ENCODE measurements at places on chromosomes 11 and 22.

- DNase-seq: no peak
Observed at GRCh38 chr11:68657021-68657780, 27.1 kb upstream of the GAL start.

DNA sequence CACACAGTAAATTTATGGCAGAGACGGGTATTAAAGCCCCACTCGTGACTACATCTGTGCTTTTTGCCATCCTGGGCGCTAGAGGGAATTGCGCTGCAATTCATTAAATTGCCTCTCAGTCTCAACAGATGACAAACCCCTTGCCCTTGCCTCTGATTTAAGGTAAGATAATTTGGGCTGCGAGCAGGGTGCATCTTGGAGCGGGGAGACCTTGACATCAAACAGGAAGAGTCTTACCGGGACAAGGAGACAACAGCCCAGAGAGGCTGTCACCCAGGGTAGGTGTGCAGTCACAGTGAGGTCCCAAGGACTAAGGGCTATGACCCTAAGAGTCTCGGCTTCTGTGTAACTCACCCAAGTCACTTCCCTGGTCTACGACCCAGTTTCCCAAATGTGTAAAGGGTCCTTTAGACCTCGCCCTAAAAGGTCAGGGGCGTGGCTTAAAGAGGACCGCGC lies 449 bp upstream of the TOM1 start:
- DNase-seq: no peak

GRCh38 chr11:100719809-100720221 lies 32.7 kb downstream of the ARHGAP42 start:
- DNase-seq: no peak

DNA sequence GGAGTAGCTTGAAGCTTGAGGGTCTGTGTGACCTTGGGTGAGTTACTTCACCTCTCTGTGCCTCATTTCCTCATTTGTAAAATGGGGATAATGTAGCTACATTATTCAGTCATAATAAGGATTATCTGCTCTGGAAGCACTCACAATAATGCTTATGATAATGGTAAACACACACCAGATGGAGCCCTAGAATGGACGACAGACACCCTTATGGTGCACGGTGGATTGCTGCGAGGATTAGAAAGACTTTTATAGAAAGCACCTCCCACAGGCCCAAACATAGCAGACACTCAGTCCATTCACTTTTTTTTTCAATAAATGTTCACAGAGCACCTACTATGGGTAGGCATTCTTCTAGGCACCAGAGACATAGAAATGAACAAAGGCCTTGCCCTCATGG lies 53.8 kb downstream of the LARGE1 start:
- no peak for DNase-seq

GRCh38 chr11:103907548-103908455 lies 128.6 kb upstream of the DDI1 start:
- no peak for DNase-seq

DNA sequence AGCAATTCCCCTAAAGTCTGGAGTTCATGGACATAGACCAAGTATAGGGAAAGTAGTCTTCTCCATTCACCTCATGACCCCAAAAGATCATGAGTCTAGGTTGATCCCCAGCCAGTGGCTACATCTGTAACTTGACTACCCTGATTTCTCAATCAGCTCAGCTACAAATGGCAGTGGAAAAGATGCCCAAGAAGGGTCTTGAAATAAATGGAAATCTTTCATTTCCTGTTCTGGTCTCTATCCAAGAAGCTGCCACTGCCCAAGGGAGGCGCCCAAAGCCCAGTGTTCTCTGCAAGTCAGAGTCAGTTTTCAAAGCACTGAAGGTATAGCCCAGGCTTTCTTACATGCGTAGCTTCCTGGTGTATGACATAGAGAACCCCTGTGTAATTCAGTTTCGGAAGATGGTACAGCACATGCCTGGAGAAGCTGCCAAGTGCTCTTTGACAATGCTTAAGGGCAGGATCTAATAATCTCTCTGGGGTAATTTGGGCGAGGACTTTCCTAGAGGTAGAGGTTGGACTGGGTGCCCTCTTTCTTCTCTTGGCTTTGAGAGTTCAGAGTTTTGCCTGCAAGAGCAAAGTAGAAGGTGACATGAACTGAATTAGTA lies 101.1 kb downstream of the ADAMTS15 start:
- no peak for DNase-seq

GRCh38 chr11:8352876-8353505 lies 89.3 kb upstream of the LMO1 start:
- no peak for DNase-seq

DNA sequence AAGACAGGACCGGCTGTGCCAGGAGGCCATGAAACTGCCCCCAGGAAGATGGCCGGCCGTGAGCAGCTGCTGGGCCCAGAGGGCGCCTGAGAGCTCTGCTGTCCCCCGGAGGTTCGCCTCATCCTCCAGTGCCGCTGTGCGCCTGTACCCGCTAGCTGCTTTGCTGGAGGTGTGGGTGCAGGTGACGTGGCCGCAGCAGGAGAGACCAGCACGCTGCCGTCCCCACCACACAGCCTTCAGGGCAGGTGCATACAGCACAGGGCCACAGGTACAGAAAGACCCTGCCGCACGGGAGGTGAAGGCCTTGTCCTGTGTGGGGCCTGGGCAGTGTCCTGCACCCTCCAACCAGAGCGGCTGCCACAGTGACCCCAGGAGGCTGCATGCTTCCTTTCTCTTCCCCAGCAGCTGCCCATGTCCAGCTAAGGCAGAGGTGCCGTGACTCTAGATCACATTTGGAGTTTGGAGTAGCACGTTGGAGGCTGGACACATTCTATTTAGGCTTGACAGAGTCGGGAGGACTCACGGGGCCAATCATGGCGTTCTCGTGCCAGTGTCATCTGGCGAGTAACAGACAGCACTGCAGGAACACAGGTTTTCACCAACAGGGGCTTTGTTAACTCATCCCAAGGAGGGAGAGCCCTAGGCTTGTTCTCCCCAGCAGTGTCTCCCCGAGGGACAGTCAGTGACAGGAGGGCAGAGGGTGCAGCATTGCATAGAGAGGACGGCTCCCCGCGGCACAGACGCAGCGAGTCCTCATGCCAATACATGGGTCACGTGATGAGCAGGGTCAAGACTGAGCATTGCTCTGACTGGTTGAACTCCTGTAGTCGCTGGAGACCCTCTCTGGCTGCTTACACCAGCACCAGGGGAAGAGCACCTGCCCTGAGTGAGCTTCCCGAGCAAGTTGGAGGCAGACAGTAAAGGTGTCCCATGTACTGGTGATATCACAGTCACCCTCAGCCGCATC lies 18.7 kb upstream of the PANX2 start:
- no peak for DNase-seq

DNA sequence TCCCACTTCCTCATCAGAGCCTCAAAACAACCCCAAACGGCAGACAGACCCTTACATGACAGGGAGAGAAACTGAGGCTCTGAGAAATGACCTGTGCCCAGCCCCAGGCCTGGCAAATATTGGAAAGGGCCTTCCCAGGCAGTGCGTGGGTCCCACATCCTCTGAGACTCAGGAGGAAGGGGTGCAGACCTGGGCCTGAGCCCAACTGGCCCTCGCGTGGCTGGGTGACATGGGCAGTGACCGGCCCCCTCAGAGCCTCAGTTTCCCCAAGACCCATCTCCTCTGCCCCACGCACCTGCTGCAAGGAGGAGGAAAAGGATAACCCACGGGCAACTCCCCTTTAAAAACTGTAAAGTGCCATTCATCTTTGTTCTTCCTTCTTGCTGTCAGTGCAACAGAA lies 35.6 kb downstream of the ELFN2 start:
- DNase-seq: no peak

DNA sequence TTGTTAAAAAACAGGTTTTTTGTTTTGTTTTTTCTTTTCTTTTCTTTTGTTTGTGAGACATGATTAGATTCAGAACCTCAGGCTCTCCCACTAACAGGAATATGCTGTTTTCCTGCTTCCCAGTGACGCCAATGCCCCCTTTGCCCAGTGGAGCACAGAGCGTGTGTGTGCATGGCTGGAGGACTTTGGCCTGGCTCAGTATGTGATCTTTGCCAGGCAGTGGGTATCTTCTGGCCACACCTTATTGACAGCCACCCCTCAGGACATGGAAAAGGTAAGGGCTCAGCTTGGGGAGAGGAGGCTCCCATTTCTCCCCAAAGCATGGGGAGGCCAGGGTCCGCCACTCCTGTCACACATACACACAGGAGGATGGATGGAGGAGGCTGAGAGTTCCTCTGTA lies 25.0 kb downstream of the CYB5R2 start:
- DNase-seq: no peak

DNA sequence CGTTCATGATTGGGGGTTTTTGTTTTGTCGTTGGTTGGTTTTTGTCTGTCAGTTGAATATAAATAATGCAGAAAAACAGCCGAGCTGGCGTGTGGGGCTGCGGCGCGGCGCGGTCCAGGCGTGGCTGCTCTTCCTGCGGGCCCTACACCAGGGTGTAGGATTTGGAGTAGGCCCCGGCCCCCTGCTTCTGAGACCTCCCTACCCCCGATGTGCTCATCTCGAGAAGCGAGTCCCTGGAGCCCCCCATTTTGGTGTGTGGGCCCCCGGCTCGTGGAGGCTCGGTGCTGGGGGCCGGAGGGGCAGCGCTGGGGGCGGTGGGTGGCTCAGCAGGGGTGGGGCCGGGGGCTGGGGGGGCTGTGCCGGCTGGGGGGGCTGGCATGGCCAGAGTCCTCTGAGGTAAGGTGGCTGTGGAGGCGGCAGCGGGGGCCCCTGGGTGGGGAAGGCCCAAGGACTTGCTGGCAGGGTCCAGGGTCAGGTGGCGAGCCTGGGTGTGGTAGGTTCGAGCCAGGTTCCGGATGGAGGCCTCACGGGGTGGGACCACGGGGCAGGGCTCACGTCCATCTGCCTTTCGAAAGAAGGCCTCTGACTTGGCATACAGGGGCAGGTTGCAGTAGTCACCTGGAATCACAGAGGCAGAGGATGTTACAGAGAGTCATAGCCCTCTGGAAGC lies 100.7 kb downstream of the CEP164 start:
- DNase-seq: no peak

DNA sequence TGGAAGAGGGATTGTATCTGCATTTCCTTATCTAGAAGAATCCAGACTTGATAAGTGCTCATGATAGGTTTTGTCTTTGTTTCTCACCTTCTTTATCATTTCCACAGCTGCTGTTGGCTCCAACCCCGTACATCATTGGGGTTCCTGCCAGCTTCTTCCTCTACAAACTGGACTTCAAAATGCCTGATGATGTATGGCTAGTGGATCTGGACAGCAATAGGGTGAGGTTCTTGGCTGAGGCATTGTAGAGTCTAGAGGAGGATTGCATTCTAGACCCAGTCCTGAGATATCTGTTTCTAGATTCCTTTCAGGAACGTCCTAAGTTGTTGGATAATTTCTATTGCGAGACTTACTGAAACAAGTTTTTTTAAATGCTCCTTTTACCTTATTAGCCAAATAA lies 8.1 kb downstream of the MADD start:
- DNase-seq: no peak

- DNase-seq: no peak
Observed at GRCh38 chr22:40588726-40589125, 47.8 kb downstream of the MRTFA start.

DNA sequence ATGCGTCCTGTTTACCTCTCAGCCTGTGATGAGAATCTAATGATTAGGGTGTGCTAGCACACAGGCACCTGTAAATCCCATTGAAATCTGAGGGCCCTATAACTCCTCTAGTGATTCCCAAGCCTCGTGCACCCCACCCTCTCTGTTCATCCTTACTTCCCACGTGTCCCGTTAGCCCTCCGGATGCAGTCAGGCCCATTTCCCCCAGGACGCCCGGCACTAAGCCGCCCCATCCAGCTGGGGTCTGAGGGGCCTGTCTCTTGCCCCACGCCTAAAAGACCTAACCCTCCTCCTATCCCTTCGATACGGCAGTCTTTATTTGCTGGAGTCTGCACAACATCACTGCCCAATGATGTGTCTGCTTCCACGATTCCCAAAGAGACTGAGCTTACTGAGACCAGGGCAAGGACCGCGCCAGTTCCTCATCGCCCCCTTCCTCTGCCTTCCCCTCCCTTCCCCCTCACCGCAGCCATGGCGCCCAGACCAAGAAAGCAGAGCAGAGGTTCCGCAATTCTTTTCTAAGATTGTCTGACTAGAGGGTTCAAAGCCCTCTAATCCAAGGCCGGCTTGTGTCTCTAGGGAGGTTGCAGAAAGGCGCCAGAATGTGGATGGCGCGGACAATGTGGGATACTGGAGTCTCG lies 1.1 kb upstream of the FADS2 start:
- no peak for DNase-seq

- DNase-seq: no peak
Observed at GRCh38 chr11:59616396-59616982, 915 bp upstream of the OSBP start.

DNA sequence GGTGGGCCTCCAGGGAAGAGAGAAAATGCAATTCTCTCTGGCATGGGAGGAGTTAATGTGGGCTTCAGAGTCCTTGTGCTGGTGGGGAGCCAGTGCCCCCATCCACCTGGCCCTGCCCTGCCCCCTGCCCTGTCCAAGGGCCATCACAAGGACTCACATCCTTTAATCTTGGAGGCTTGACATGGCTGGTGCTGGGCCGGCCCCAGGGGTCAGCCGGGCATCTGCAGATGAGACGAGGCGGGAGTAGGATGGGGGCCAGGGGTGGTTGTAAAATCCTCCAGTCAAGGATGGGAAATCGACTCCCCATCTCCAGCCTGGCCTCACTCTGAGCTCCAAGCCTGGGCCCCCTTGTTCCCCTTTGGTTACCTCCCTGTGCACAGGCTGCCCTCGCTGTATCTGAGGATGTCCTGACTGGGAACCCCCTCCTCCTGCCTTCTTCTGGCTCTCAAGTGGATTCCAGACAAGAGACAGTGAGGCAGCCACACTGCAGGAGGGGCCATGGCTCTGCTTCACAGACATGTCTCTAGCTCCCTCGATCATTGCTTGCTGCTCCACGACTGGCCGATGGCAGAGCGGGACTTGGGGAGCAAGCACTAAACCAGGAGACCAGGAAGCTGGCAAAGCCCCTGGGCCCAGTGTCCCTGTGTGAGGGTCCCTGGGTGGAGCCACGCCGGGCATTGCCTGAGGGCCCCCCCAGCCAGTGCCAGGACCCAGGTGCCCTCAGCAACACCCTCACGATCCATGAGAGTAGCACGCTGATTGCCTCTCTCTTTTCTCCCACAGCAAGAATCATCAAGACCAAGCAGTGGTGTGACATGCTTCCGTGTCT lies 1120.5 kb downstream of the BRD1 start:
- DNase-seq: no peak

DNA sequence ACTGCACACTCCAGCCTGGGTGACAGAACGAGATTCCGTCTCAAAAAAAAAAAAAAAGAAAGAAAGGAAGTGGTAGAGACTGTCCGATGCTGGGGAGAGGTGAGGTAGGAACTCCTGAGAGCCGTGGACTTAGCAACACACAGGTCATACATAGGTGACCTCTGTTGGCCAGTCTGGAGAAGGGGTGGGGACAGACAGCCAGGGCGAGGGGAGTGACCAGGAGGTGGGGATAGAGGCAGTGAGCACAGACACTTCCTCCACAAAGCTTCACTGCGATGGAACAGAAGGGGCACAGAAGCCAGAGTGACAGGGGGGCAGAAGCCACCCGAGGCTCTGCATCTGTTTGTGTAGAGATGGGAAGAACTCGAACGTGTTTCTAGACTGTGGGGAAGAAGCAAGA lies 47.1 kb downstream of the MYH9 start:
- no peak for DNase-seq

All from NCI-H510A (cell line).